Karpas-422 (cell line): ENCODE measurements at places on chromosomes 4 and X. TPM values are rescaled to one million over a fixed set of nuclear protein-coding genes. Genes with fewer than 3 reads are reported as not detected.

GRCh38 chrX:72026341-72027023 is 105.2 kb downstream of the RTL5 start:
- peak; percentile 19 for DNase-seq

DNA sequence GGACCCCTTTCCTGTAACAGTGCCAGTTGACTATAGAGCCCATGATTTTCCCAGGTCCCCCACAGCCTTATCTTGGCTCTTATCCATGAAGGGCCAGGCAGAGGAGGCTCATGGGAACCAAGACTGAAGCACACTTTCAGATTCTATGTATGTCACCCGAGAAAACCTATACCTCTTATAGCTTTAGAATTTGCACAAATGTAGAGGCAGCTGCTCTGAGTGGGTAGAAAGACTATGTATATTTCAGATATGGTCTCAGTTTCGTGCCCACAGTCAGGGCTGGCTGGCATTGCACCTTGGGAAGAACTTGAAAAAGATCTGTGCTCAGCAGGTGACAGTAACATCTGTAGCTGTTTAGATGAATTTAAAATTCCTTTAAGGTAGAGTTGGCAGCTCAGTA is 8.3 kb upstream of the LNX1 start:
- DNase-seq: no peak

Gene PTPN13
- total RNA-seq: 0.14 TPM in 1 of 2 replicates, not detected in the other

Gene ZNF674
- 1.6 and 2.9 TPM in 2 replicates for total RNA-seq
